Smooth muscle cell of the brain vasculature (primary cell): ENCODE measurements at places on chromosomes 12 and 14.

- no peak for DNase-seq
Observed at GRCh38 chr12:122851820-122852219, 16.6 kb downstream of the HIP1R start.

GRCh38 chr14:24052656-24053547, 1.1 kb downstream of the CARMIL3 start:
- DNase-seq = no peak

DNA sequence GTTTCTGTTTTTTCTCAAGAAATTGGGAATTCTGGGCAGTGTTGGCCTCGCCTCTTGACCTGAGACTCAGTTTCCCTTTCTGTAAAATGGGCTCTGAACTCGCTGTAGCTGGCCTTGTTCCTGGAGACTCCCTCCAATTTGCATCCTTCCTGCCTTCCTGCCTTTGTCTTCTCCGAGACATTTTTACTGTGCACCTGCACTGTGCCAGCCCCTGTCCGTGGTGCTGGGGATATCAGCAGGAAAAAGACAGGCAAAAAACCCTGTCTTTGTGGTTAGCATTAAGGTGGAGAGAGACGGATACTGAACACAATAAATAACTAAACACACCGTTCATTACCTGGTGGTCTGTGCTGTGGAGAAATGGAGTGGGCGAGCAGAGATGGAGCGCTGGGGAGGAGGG, 129.8 kb downstream of the AACS start:
- DNase-seq = no peak

GRCh38 chr12:1205512-1206060, 214.6 kb downstream of the ERC1 start:
- no peak for DNase-seq

GRCh38 chr12:24698972-24699371, 249.9 kb downstream of the BCAT1 start:
- DNase-seq = no peak

GRCh38 chr12:84551373-84551772, 361.2 kb downstream of the SLC6A15 start:
- no peak for DNase-seq

GRCh38 chr14:106141242-106142220, 615.1 kb downstream of the TMEM121 start:
- no peak for DNase-seq

DNA sequence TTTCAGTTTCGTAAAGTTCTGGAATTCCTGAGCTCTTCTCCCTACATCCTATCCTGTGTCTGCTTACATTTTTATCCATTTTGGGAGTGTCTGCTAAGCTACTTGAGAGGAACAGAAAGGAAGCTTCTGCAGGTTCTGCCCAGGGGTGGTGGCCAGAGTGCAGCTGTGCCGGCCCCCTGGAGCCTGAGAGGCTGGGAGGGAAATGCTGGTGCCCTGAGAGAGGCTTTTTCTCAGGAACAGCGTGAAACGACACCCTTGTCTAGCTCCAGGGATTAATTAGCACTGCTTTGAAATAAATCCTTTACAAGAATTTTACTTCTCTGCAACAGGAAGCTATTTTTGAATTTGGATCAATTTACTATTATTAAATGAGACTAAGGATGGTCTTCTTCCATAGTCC, 165.4 kb downstream of the SLC15A5 start:
- no peak for DNase-seq

DNA sequence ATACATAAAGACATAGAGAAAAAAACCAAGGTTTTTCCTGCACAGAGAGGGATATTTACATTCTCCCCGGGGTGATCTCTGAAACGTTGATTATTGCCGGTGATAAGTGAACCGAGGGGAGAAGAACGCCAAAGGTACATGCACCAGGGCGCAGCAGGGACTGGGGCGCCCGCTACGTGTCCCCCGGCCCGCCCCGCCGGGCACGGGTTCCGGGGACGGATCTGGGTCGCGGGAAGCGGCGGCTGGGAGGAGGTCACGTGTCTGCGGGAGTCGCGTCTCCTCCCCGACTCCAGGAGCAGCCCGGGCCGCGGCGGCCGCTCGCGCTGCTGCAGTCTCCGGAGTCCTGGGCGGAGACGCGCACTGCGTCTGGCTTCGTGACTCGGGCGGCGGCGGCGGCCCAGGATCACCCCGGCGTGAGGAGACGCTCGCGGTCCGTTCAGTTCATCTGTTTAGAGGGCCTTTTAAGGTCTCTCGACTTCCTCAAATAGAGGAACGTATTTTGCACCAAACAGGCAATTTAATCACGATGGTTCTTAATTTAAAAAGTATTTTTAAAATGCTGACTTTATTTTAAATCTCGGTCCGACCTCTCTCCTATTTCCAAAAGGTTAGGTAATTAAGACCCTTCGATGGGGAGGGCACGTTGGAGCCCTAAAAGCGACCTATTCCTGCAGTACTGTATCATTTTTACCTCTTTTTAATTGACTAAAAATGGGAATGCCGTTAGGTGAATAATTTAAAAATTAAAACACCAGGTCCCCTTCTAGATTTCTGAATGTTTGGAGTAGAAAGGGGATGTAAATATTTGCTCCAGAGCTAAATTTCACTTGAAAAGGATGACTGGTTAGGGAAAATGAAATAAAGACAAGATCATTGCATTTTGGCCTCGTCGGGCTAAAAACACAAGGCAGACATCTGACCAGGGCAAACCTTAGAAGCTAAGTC, 1.8 kb upstream of the BHLHE41 start:
- DNase-seq = no peak

- no peak for DNase-seq
Observed at GRCh38 chr14:32307881-32308582, 21.1 kb upstream of the AKAP6 start.

GRCh38 chr12:122681814-122682213, 21.3 kb downstream of the HCAR2 start:
- no peak for DNase-seq

DNA sequence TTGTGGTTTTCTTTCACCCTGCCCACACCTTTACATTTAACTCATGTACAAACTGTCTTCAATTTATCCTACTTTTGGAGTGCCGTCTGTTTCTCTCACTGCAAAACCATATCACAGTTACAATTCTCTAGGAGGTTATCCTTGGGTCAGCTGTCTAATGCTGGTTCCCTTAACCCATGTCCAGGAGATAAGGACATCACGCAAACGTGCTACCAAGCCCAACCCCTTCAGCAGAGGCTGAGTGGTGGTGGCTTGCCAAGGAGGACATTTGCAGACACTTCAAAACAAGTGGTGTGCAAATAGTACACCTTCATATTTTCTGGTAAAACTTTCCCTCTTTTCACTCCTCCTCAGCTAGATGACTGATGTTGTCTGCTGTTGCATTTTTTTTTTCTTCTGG, 167.9 kb downstream of the PAX9 start:
- no peak for DNase-seq

DNA sequence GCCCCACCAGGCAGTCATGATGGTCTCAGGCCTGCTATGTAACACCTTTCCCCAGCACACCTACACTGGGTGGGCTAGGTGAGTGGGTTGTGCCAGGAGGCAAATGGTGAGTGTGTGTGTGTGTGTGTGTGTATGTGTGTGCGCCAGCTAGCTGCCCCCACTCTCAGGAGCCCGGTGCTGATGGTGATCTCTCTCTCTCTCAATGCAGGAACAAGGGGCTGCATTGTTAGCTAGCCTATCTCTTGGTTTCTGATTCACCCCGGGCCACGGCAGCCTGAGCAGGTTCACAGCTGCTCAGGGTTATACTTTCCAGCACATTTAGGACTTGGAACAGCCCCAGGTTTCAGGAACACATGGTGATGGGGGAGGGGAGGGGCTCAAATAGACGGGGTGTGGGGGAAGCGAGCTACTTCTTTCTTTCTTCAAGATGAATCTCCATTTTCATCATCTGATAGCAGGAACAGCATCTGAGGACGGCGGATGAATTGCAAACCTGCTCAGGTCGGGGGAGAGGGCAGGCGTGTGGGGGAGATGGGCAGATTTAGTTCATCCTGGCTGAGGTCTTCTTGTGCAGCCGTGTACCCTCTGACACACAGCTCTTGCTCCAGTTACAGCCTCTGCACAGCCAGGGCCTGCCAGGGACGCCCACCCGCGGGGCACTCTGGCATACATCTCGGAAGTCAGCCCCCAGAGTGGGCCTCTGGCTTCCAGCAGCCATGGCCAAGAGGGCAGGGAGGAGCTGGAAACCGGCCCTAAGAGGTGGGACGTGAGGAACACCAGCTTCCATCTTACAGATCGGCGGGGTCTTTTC, 137.6 kb downstream of the ZFP36L1 start:
- DNase-seq = no peak

- no peak for DNase-seq
Observed at GRCh38 chr12:54126029-54126695, 62.6 kb downstream of the SMUG1 start.

- no peak for DNase-seq
Observed at GRCh38 chr14:67962215-67962644, 142.7 kb downstream of the RAD51B start.

GRCh38 chr12:98332642-98333041, 182.7 kb upstream of the TMPO start:
- DNase-seq = no peak

- DNase-seq = no peak
Observed at GRCh38 chr12:107537464-107538119, 148.0 kb upstream of the PWP1 start.

- DNase-seq = no peak
Observed at GRCh38 chr14:76537906-76538647, 162.1 kb downstream of the ESRRB start.

DNA sequence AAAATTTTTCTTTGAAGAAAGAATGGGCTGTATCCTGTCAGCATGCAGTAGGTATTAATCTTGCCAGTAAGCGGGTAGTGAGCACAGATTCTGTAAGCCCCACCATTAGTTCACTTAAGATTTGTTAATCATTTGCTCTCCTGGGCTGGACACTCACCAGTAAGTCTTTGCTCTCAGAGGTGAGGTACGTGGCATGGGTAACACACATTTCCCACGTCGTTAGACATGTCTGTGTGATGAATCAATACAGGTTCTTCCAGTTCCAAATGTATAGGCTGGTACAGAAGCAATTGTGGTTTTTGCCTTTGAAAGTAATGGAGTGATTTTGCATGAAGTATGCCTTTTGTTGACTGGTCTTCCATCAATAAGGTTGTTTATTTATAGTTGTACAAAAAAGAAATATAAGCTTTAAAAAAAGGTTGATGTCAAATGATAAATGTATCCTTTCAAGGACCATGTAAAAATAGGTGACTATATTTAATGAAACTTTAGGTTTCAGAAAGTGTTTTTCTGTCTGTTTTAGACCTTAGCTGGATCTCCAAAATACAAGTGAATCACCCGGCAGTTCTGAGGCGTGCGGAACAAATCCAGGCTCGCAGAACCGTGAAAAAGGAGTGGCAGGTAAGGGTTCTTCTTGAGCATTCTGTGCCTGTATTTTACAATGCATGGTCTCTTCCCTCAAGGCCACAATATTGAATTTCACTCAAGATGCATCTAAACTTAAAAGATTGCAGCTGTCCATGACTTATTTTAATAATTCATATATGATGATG, 45.5 kb downstream of the DERA start:
- DNase-seq = no peak

- no peak for DNase-seq
Observed at GRCh38 chr14:38705220-38705619, 397.8 kb downstream of the SEC23A start.

GRCh38 chr14:103529383-103530365, 678 bp downstream of the TRMT61A start:
- no peak for DNase-seq

DNA sequence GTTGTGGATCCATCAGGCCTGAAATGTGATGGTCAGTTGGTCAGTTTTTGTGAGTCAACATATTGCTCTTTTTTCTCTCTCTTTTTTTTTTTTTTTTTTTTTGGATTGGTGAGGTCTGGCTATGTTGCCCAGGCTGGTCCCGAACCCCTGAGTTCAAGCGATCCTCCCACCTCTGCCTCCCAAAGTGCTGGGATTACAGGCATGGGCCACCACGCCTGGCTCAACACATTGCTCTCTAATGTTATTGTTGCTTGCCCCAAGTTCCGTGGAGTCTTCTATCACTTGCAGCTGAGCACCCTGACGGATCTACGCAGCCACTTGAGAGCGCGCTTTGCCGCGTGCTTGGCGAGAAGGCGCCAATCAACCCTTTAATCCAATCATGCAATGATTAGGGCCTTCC, 69.5 kb upstream of the DIO3 start:
- DNase-seq = no peak

GRCh38 chr12:2291182-2291832, 238.5 kb downstream of the CACNA1C start:
- no peak for DNase-seq

DNA sequence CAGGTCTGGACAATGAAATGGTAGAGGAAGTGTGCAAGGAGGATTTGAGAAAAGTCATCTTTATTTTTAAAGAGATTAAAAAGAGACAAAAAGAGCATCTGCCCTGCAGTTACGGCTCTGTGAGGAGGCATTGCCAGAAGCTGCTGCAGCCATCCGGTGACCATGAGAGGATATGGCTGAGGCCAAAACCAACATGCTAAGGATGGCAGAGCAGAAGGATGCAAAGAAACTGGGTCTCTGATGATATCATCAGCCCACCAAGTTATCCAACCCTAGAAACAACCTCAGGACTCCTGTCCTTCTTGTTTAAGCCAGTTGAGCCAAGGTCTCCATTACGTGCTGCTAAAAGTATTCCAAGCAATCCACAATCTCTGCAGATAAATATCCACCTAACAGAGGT, 48.0 kb upstream of the CCND2 start:
- no peak for DNase-seq

DNA sequence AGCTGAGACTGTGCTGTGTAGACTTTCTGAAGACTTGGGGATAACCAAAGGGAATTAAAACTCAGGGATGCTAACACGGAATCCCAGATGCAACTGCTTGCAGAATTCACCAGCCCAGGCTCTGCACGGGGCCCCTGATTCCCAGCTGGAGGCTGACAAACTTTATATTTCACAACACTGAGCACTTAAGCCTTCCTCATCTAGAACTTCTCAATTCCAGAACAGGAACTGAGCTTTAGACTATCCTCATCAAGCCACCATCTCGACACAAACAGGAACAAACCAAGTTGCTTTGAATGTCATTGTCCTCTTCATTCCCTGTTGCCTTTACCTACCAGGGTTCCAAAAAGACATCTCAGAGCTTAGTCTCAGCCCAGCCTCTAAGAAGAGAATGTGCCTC, 22.2 kb downstream of the CCDC63 start:
- no peak for DNase-seq

GRCh38 chr14:96126339-96126782, 78.3 kb upstream of the BDKRB2 start:
- no peak for DNase-seq

- DNase-seq = no peak
Observed at GRCh38 chr12:121397521-121397920, 2.4 kb upstream of the RNF34 start.

DNA sequence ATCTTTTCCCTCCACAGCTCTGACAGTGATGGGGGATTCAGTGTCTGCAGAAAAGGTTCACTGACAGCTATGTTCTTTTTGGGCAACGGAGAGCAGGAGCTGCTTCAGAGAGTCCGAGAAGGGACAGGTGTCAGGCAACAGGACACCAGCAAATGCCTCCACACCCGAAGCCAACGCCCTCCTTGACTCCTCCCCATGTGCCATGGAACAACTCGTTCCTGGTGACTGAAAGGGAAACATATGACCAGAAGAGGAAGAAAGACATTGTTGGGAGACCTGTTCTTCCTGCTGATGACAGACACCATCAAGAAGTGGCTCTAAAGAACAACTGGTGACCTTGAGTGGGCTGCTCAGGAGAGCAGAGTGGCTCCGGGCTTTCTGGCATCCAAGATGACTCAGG, 172.3 kb upstream of the NOS1 start:
- DNase-seq = no peak

- no peak for DNase-seq
Observed at GRCh38 chr14:50798048-50798421, 32.9 kb downstream of the NIN start.
